Peyer's patch (tissue), 4 donors: ENCODE measurements at places on chromosomes 12 and 14.

- H3K4me3 ChIP-seq: no peak overlapping the region
- no peaks in the 10 kb centered on the region for H3K36me3 ChIP-seq
- DNase-seq: no peak
- no peaks in the 10 kb centered on the region for H3K4me1 ChIP-seq
- no peak overlapping the region for H3K27ac ChIP-seq
- H3K27me3 ChIP-seq: no peaks in the 10 kb centered on the region
These were observed 36.8 kb upstream of the TUBA1A start for GRCh38 chr12:49225576-49226166.

GRCh38 chr14:81416981-81417380 is 16.9 kb upstream of the STON2 start:
- no peak overlapping the region for H3K4me3 ChIP-seq
- DNase-seq: no peak
- H3K36me3 ChIP-seq: no peaks in the 10 kb centered on the region
- no peak overlapping the region for H3K27ac ChIP-seq
- H3K27me3 ChIP-seq: no peaks in the 10 kb centered on the region

GRCh38 chr12:97292588-97292987 is 170.0 kb upstream of the RMST start:
- no peaks in the 10 kb centered on the region for H3K27me3 ChIP-seq
- H3K4me3 ChIP-seq: no peak overlapping the region
- H3K36me3 ChIP-seq: no peaks in the 10 kb centered on the region
- no peak overlapping the region for H3K27ac ChIP-seq
- no peaks in the 10 kb centered on the region for H3K4me1 ChIP-seq

DNA sequence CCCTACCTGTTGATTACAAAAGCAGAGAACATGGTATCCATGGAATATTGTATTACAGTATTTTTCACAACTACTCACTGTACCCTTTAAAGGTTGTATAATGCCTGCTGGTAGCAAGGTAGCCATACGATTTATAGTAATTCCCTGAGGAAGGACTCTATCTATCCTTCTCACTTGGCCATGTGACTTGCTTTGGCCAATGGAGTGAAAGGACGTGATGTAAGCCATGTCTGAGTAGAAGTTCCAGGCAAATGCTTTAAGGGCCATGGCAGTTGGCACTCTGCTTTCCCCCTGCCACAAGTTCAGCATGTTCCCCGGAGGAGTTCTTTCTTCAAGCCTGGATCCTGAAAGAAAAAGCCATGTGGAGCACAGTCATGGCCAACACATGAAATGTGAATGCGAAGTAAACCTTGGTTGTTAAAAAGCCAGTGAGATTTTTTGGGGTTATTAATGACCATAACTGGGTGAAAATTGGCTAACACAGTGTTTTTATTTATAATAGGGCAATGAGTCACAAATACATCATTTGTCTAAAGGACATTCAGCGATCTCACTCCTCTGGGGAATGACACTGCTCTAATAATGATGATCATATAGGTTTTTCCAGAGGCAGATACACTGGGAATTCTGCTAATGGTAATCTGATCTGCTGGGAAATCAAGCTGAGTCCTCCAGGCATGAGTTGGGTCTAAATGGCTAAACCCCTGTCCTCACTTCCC is 67.4 kb upstream of the SLC38A2 start:
- H3K36me3 ChIP-seq: no peaks in the 10 kb centered on the region
- no peak overlapping the region for H3K27ac ChIP-seq
- H3K27me3 ChIP-seq: no peaks in the 10 kb centered on the region
- no peak overlapping the region for H3K4me3 ChIP-seq
- no peaks in the 10 kb centered on the region for H3K4me1 ChIP-seq
- DNase-seq: no peak

GRCh38 chr12:32617534-32617933 is 61.6 kb upstream of the DNM1L start:
- no peaks in the 10 kb centered on the region for H3K4me1 ChIP-seq
- H3K36me3 ChIP-seq: no peaks in the 10 kb centered on the region
- no peak overlapping the region for H3K4me3 ChIP-seq
- DNase-seq: no peak
- H3K27me3 ChIP-seq: no peaks in the 10 kb centered on the region
